ENCODE measurements at places on chromosomes 7 and 10.

DNA sequence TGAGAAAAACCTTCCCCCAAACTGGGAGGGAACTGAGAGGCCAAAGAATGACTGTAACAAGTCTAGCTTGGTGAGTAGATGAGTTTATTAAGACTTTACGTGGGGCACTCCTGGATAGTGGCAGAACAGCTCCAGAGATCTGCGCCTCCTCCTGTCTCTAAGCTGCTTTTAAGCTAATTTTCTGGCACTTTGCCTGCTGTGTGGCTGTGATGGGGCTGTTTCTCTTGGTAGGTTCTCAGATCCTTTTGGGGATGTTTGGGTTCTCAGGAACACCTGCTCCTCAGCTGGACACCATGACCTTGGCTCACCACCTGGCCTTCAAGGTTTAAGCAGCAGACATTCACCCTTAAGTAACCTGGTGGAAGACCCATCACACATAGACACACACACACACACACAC lies 68.3 kb downstream of the AKR1E2 start:
- no peak for DNase-seq

GRCh38 chr10:122421054-122421625 lies 33.3 kb upstream of the ARMS2 start:
- DNase-seq = no peak

DNA sequence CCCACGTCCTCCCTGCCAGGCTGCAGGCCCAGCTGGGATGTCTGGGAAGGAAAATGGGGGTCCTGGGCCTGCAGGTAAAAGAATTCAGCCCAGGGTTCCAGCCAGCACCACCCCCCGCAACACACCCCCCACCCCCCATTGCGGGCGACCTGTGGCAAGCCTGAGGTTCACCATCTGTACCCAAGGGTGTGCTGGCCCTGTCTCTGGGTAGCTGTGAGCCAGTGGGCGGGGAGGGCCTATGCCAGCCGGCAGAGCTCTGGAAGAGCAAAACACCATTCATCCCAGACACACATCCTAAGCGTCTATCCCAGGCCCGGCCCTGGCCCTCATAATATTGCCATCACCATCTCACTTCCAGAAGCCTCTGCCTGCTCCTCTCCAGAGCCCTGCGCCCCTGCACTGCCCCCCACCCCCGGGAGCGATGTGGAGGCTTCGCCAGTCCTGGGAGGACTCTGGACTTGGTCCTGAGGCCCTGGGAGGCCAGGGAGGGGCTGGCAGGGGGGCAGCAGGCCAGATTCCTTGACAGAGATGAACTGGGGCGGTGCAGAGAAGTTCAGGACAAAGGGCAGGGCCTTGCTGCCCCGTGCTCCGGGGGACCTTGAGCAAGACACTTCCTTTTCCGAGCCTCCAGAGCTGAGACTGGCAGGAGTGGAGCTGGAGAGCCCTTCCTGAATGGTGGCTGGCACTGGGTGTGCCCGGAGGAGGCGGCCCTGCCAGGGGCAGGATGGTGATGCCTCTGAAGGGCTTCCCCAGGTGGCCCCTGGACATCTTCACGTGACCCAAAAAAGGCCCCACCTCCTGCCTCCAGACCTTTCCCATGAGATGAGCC lies 8.7 kb upstream of the TTYH3 start:
- no peak for DNase-seq

- no peak for DNase-seq
These were observed 248.7 kb downstream of the ARHGAP12 start for GRCh38 chr10:31679936-31680335.

- DNase-seq = no peak
These were observed 544 bp downstream of the TSPAN33 start for GRCh38 chr7:129144834-129145668.

- no peak for DNase-seq
These were observed 31.6 kb downstream of the RBM33 start for GRCh38 chr7:155676052-155676451.

DNA sequence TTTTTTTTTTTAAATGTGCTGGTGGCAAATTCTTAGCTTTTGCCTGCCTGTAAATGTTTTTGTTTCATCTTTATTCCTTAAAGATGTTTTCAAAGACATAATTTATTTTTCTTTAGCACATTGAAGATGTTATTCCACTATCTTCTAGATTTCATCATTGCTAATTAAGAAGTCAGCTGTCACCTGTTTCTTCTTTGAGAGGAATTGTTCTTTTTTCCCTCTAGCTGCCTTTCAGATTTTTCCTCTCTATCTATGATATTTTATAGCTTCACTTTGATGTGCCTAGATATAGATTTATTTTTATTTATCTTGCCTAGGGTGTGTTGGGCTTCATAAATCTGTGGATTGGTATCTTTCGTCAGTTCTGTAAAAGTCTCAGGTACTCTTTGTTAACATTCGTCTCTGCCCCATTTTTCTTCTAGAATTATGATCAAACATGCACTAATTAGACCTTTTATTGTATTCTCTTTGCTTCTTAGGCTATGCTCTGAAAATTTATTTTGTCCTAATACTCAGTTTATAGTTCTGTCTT lies 50.0 kb upstream of the GATA3 start:
- DNase-seq = no peak

- DNase-seq = no peak
These were observed 84.4 kb downstream of the AMPH start for GRCh38 chr7:38546763-38547162.

DNA sequence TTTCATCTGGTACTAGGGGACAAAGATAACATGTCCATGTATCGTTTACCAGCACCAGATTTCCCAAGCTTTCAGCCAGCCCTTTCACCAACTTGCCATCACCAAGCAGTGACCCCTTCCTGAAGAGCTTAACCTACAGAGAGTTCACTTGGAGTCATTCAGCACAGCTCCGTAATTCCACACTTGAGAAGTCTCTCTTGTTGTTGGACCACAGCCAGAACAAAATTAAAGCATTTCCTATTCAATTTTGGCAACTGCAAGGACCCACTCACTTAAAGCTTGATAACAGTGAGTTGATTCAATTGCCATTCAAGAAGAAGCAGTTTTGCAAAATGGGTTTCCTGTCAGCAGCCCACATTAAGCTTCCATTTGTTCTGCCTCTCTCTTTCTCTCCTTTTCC lies 88.5 kb upstream of the LRRTM3 start:
- DNase-seq = no peak

DNA sequence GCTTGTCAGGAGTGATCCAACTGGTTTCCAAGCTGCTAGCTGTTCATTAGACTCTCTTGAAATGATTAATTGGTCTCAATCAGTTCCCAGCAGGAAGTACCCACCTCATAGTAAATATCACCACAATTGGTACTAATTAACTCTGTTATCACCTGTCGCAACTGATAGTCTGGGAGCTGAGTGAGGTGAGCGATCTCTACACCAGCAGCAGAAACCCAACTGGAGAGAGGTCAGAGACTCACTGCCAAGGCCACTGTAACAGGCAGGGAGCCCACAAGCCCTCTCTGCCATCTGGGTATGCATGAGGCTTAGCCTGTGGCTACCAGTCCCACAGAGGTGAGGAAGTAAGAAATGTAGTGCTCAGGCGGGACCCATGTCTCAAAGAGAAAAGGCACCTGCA lies 245.5 kb downstream of the DYNC1I1 start:
- DNase-seq = peak; percentile 77

DNA sequence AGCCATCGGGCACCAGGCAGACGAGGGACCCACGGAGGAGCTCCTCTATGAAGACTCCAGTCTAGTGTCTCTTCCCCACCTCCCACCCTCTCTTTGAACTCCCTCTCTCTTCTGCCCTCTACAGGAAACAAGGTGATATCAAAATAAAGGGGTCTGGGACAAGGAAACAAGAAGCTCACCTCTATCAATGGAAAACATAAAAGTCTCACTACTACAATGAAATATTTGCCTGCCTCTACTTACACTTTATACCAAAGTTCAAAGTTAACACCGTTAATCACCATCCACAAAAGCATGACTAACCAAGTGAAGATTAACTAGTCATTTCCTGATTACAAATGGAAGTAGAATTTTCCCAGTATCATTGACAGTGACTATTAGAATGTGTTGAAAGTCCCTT lies 82.2 kb downstream of the PARD3 start:
- no peak for DNase-seq

GRCh38 chr7:13724977-13725566 lies 264.4 kb downstream of the ETV1 start:
- DNase-seq = peak; percentile 34

DNA sequence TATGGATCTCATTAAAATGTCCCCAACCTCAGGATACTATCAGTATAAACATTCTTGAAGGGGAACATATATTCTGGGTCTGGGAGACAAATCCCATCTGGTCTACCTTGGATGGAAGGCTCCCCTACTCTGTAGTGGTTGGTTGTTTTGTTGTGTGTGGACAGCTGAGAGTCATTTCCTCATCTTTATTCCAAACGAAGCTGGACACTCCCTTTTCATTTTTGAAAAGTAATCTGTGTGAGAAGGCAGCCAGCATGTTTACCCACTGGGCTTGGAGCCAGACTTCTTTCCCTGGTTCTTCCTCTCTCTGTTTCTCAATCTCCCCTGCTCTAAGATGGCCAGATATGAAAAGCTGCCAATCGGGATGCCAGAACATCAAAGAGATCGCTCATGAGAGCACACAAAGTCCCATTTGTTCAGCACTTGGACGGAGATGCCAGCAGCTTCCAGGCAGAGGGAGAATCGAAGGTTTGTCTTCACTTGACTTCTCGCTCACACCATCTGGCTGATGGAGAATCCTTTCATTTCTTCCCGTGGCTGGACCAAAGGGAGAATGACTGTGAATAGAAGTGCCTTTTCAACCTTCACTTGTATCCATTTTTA lies 108.1 kb upstream of the AGR3 start:
- DNase-seq = peak; percentile 76

DNA sequence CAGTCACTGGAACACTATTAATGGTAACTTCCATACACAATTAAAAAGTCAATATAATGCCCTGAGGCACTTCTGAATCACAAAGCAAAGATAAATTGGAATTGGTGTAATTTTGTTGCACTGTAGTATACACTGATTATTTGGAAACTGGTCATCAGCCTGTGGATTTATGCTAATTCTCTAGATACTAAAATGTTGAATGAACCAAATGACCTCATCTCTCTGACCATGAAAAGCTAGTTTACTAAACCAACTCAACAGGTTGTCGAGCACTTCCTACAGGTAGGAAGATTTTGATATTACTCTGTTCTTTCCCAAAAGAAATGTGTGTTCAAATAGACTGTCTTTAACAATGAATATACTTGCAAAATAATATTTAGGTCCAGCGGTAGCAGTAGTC lies 5.3 kb downstream of the NRP1 start:
- DNase-seq = no peak

- DNase-seq = no peak
These were observed 635.7 kb downstream of the PHTF2 start for GRCh38 chr7:78434281-78434680.

- peak; percentile 25 for DNase-seq
These were observed 81.2 kb upstream of the UCN3 start for GRCh38 chr10:5283305-5284158.

DNA sequence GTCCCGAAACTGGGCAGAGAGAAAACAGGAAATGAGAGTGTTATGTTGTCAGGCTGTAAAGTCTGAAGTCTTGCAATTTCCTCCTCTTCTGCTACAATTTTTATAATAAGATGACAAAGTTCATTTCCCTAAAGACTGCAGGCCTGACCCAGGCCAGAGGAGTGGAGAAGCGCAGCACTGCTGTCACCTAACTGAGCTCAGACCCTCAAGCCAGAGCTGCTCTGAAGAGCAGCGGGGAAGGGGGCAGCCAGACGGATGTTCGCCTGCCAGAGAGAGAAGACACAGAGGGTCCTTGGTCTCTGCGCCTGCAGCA lies 12.6 kb upstream of the AOAH start:
- DNase-seq = no peak

DNA sequence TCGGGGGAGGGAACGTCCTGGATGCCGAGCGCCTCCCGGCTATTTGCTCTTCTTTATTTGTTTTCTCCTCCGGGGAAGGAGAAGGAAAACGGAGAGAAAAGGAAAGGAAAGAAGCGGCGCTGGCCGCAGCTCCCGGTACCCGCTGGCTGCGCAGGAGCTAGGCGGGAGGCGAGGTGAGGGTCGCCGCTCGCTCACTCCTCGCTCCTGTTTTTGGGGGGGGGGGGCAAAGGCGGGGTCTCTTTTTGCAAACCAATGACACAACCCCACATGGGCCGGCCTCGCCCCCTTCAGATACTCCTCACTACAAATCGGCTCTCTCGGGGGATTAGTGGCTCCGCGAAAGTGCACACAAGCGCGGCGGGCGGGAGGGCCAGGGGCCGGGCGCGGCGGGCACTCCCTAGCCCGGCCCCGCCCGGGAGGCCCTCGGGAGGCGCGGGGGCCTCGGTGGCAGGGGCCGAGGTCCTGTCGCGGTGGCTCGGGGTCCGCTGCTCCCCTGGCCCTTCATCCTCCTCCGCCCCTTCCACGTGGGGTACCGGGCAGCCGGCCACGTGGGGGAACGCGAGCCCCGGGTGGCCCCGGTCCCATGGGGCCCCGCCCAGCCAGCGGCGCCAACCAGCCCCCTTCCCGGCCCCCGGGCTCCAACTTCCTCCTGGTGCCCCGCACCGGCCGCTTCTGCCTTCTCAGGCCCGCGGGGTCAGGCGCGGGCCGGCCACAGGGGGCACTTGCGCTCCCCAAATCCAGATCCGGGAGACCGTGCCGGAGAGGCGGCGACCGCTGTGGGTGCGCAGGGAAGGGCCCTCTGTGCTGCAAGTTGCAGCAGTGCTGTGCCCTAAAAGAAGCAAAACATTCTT lies 718 bp upstream of the CTBP2 start:
- peak; percentile 75 for DNase-seq

- DNase-seq = no peak
These were observed 135.1 kb upstream of the RET start for GRCh38 chr10:42941790-42942189.

DNA sequence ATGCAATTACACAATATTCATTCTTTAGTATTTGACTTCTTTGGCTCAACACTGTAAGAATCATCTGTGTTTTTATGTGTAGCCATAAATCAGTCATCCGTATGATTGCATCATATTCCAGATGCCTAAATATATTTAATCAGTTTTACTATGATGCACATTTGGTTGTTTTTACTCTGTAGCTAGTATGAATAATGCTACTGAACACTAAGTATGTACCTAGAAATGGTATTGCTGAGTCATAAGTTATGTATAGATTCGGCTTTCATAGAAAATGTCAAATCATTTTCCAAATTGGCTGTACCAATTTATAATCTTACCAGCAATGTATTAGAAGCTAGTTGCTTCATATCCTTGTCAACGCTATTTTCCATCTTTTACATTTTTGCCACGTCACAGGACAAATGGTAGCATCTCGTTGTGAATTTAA lies 197.3 kb upstream of the PLXNA4 start:
- DNase-seq = no peak
